ENCODE measurements at places on chromosomes 2 and 18. TPM values are rescaled to one million over a fixed set of nuclear protein-coding genes. Genes with fewer than 3 reads are reported as not detected.

DNA sequence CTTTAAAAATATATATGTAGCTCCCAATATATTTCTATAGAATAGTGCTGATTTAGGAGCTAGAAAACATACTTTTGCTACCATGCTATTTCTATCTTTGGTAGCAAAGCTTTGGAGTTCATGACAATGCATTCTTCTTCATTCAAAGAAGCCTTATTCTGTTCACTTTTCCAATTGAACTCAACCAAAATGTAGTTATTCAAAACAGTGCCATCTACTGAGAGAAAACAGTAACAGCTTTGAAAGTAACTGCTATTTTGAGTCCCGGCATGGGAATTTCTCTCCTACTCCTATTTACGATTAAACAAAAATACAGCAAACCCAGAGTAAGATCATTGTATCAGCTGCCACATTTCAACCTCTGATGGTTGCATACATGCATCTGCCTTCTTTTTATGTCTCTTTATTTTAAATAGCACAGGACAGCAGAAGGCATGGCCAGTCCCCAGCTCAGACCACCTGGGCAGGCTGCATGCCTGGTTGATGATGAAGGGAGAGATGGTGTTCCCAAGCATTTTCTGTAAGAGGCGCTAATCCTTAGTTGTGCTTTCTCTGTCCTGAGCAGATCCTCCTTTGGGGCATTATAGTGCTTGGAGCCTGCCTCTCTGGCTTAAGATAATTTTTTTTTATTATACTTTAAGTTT is 69.7 kb upstream of the SULT1C3 start:
- no peak for DNase-seq
- H3K27me3 ChIP-seq, result no peaks in the 10 kb centered on the region
- H3K4me3 ChIP-seq, result no peak overlapping the region
- H3K36me3 ChIP-seq, result no peaks in the 10 kb centered on the region

- no peak for DNase-seq
- H3K4me1 ChIP-seq, result no peaks in the 10 kb centered on the region
- H3K27me3 ChIP-seq, result no peaks in the 10 kb centered on the region
These were observed 1383.5 kb downstream of the DPP10 start for GRCh38 chr2:115825912-115826311.

- no peaks in the 10 kb centered on the region for H3K4me1 ChIP-seq
- no peak overlapping the region for H3K27ac ChIP-seq
- H3K36me3 ChIP-seq, result no peaks in the 10 kb centered on the region
- DNase-seq, result no peak
- no peak overlapping the region for H3K4me3 ChIP-seq
- no peaks in the 10 kb centered on the region for H3K27me3 ChIP-seq
These were observed 43.7 kb upstream of the KLF11 start for GRCh38 chr2:9999693-10000092.

GRB14 gene
- not detected for total RNA-seq

GRCh38 chr2:60552851-60553494 is 481 bp downstream of the BCL11A start:
- H3K27me3 ChIP-seq, result peaks cover 5% of the 10 kb centered on the region
- no peak for DNase-seq
- peak overlapping the region; percentile 81 for H3K4me3 ChIP-seq
- H3K4me1 ChIP-seq, result no peaks in the 10 kb centered on the region

- no peaks in the 10 kb centered on the region for H3K27me3 ChIP-seq
- H3K36me3 ChIP-seq, result peaks cover 2% of the 10 kb centered on the region
- peaks cover 55% of the 10 kb centered on the region for H3K4me1 ChIP-seq
- no peak overlapping the region for H3K27ac ChIP-seq
- no peak overlapping the region for H3K4me3 ChIP-seq
These were observed 100.4 kb downstream of the GPD2 start for GRCh38 chr2:156536534-156536933.

DNA sequence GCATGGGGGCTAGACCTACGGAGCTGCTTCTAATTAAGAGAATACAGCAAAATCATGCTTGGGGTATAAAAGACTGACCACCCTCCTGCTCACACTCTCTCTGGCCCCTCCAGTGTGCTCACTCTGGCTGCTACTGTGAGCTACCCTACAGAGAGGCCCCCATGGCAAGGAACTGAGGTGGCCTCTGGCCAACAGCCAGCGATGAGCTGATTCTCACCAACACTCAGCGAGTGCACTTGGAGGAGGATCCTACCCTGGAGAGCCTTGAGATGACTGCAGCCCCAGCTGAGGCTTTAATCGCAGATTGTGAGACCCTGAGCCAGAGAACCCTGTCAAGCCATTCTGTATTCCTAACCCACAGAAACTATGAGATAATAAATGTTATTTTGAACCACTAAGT is 88.2 kb downstream of the GFPT1 start:
- no peaks in the 10 kb centered on the region for H3K4me1 ChIP-seq
- no peaks in the 10 kb centered on the region for H3K27me3 ChIP-seq
- H3K4me3 ChIP-seq, result no peak overlapping the region
- DNase-seq, result no peak

GRCh38 chr2:206154197-206154596 is 5.0 kb downstream of the NDUFS1 start:
- no peaks in the 10 kb centered on the region for H3K36me3 ChIP-seq
- DNase-seq, result peak; percentile 35
- no peak overlapping the region for H3K27ac ChIP-seq
- peaks cover 8% of the 10 kb centered on the region for H3K4me1 ChIP-seq

AGXT gene
- total RNA-seq, result 0.19 TPM

IL1F10 gene
- not detected for total RNA-seq

GRCh38 chr2:113755035-113755834 is 1.2 kb downstream of the SLC35F5 start:
- DNase-seq, result no peak

RBM44 gene
- 0.56 TPM for total RNA-seq

GPR39 gene
- total RNA-seq, result 0.23 TPM
